ENCODE measurements at places on chromosomes 2 and 18.

DNA sequence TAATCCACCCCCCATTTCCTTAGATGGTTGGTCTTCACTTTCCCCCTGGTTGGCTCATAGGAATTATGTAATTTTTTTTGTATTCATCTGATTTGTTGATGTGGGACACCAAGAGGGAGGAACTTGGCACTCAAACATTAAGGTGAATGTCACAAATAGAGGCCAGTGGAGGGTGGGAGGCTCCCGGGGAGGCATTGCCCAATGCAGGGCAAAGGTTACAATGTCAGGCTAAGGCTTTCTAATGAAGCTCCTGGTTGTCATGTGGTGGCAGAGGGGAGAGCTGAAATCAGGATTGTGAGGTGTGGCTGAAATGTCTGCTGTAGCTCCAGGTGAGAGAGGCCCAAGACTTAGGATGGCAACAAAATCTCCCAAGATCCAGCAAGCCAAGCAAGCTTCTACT is 42.7 kb downstream of the MPHOSPH10 start:
- DNase-seq, result no peak

GRCh38 chr18:8979258-8979988 is 123.1 kb upstream of the NDUFV2 start:
- DNase-seq, result no peak

DNA sequence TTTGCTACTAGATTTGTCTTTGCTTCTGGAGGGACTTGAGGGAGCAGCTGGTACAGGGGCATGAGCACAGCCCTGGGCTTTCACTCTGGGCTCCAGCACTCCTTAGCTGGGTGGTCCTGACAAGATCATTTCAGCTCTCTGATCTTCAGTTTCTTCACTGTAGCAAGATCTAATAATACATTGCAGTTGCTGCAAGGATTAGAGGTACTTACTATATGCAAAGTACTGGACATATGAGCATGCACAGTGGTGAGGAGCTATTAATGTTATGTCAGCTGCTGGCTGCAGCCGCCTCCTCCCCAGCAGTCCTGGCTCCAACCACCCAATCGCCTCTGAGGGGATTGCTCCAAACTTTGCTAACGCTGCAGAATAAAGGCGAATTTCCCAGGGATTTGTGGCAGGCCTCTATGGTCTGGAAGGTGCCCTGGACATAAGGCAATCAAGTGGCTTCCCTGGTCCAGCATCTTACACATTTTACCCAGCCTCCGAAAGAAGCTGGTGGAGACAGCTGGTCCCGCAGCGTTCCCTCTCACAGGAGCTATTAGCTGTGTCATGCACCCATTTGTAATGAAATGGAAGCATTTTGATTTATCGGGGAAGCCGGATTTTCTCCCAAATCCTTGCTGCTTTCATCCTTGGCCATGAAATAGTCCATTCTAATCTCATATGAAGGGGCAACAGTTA is 96.7 kb downstream of the RHOB start:
- no peak for DNase-seq

DNA sequence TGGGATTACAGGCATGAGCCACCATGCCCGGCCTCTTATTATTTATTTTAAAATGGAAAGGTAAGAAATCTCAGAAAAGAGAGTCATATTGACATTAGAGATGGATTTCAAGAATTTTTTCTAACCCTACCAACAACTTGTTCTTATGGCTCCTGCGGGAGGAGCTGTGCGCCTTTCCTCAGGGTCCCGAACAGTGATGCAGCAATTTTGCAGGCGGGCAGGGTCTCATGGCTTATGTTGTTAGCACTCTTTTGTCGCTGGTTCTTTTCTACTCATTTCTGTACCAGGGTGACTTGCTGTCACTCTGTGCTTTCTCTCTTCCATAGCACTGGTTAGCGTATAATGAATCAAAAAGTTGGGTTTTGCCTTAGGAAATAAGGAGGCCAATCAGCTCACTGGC is 148.8 kb upstream of the DLGAP1 start:
- no peak for DNase-seq

DNA sequence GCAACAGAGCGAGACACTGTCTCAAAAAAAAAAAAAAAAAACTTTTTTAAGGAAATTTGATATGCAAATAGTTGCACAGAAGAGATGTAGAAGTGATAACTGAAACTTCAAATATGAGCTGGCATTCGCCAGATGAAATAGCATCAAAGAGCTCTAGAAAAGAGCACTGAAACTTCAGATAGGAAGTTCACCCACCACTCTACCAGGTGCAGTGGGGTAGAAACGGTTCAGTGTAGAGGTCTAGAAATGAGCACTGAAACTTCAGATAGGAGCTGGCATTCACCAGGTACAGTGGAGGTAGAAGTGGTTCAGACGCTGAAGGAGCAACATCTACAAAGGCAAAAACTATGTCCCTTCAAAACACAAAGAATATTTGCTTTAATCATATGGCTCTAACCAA is 9.0 kb upstream of the ONECUT2 start:
- DNase-seq, result no peak

- no peak for DNase-seq
Measured at GRCh38 chr18:57918601-57919000, 115.5 kb upstream of the ATP8B1 start.

- peak; percentile 72 for DNase-seq
Measured at GRCh38 chr2:198127627-198128026, 323.2 kb downstream of the PLCL1 start.

All from fibroblast of upper back skin (primary cell).